ENCODE measurements at places on chromosomes 4 and X. TPM values are rescaled to one million over a fixed set of nuclear protein-coding genes. Genes with fewer than 3 reads are reported as not detected.

Gene DCX
- 0.04 TPM for total RNA-seq

Gene SHISA3
- not detected for total RNA-seq

Gene FOXP3
- 0.76 TPM for total RNA-seq

Gene HDX
- 0.48 TPM for total RNA-seq

Gene PGAM4
- total RNA-seq = 0.44 TPM

Gene NHSL2
- total RNA-seq = 1.2 TPM

Gene SEC31A
- 122 TPM for total RNA-seq

Gene NOA1
- 15.9 TPM for total RNA-seq

Gene AMOT
- total RNA-seq = 3.3 TPM

Gene MAGEC3
- not detected for total RNA-seq

Gene GPRIN3
- 0.36 TPM for total RNA-seq

Gene CSAG1
- not detected for total RNA-seq

Gene PNCK
- 1.00 TPM for total RNA-seq

Gene HHIP
- total RNA-seq = not detected

Gene SERPINA7
- total RNA-seq = not detected

Gene LEF1
- total RNA-seq = 10.0 TPM

Gene FAM149A
- 1.6 TPM for total RNA-seq

Gene UGT2B11
- total RNA-seq = not detected

Gene GATA1
- not detected for total RNA-seq

Gene RBM46
- not detected for total RNA-seq

Gene SSX3
- total RNA-seq = not detected

Measured in esophagus mucosa (tissue), 1 donor.